ENCODE measurements at places on chromosomes 2 and 18.
A peak's percentile ranks its signal among the peaks of the same experiment; 100 is the strongest.

DNA sequence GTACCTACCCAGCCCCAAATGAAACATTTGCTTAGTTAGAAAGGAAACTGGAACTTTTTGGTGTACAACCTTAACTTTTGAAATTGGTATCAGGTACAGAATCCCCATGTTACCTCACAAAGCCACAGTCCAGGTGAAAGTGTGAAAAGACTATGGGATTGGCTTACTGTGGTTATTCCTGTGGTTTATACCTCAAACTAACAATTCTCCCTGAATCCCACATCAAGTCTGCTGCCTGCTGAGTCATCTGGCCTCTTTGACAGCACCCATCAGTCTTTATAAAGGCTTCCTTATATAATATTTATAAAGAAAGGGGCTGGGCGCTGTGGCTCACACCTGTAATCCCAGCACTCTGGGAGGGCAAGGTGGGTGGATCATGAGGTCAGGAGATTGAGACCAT lies 164.6 kb downstream of the TMEM247 start:
- no peak for DNase-seq

- no peak for DNase-seq
These were observed 134.9 kb downstream of the PTH2R start for GRCh38 chr2:208541461-208541988.

DNA sequence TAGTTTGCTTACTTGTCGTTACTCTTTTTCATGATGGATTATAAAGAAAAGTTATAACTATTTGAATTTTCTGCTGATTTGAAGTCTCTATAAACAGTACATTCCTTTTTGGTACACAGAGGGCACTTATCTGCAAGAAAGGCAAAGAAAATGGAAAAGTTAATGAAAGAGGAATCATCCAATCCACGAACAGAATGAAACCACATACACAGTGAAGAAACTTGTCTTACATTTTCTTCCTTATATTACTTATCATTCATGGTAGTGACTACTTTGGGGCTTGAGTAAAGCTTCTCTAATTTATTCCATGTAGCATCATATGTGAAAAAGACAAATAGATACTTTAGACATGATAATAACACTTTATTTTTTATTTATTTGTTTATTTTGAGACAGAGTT lies 14.8 kb upstream of the ACTR3 start:
- DNase-seq = no peak

DNA sequence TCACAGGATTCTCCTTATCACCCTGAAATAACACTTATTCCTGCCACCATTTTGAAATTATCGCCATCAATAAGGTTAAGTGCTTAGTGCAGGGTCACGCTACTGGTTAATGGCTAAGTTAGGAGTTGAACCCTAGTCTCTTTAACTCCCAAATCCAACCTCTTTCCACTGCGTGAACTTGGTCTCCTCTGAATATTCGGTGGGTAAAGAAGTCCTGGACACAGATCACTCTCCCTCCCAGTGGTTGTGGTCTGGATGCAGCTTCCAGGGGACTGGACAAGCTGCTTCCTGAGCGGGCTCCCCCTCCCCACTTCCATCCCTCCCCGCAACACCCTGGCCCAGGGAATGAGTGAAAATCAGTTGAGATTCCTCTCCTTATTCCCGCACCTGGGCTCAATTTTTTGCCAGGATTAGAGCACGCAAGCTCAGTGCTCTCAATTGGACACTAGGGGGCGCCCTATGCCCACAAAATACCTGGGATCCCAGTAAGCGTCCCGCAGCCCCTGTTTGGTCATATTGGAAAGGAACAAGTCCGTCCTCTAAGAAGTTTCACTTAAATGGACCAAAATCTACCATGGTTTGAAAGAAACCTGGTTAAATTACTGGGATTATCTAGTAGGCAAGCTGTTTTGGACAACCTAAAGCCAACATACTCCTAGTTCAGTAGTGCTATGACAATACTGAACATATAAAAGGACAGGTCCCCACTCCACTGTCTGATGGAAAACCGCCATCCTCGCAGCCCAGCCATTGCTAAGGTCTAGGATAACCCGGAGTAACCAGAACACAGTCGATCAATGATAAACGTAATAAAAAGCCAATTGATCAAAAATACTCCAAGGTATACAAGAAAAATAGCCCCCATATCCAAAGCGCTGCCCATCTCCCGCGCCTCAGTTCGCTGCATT lies 40.4 kb downstream of the DHRS9 start:
- peak; percentile 87 for DNase-seq

DNA sequence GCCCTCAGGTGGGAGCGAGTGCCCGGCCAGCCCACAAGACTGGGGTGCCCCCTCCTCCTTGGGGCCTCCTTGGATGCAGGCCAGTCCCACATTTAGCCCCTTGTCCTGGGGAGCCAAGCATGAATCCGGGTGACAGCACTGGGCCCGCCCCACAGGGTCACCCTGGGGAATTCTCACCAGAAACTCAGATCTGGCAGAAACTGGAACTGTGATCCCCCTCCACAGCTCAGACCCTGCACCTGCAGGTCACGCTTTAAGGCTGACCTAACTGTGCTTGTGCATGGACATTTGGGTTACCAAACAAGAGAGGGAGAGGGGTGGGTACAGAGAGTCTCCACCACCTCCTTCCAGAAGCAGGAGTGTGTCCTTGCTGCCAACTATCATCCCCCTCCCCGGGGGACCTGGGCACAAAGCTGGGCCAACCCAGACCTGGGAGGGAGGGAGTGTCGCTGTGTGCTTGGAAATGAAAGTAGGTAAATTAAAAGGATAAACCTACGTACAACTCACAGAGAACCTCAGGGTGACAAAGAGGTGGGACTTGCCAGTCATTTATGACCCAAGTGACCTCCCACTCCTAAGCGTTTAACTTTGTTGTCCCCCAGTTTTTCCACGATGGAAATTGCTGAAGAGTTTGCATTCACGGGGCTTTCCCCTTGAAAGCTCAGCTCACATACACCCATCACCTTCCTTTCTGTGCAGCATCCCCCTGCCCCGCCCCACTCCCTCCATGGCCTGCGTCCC lies 9.1 kb downstream of the ITM2C start:
- DNase-seq = no peak

GRCh38 chr18:79982736-79983135 lies 5.6 kb downstream of the TXNL4A start:
- peak; percentile 63 for DNase-seq

GRCh38 chr2:881204-881918 lies 69.3 kb upstream of the SNTG2 start:
- DNase-seq = no peak

Measured in choroid plexus epithelial cell (primary cell).